ENCODE measurements at places on chromosomes 6 and 20.

GRCh38 chr6:38021029-38021428, 201.5 kb downstream of the ZFAND3 start:
- no peak for DNase-seq

GRCh38 chr20:47377122-47377722, 20.7 kb upstream of the ZMYND8 start:
- DNase-seq, result no peak

DNA sequence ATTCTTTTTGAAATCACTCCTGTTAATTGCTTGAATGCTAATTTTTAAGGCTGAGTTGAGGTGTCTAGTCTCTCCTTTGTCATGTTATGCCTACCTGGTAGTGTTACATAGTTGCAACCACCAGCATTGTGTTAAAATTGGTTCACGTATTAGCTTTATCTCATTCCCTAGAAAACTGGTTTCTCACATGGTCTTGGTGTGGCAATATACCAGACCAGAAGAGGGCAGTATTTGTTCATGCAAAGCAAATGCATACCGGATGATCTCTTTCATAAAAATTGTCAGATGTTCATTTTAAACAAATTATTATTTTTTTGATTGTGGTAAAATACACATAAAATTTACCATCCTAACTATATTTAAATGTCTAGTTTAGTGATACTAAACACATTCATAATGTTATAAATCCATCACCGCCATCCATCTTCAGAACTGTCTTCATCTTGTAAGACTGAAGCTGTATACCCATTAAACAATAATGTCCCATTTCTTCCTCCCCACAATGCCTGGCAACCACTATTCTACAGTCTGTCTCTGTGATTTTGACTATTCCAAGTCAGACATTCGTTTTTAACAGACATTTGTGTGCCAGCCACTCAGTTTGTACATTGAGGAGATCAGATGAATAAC, 92.8 kb downstream of the ATRN start:
- peak; percentile 25 for DNase-seq

- DNase-seq, result no peak
These were observed 7.3 kb downstream of the PAQR8 start for GRCh38 chr6:52369234-52369633.

DNA sequence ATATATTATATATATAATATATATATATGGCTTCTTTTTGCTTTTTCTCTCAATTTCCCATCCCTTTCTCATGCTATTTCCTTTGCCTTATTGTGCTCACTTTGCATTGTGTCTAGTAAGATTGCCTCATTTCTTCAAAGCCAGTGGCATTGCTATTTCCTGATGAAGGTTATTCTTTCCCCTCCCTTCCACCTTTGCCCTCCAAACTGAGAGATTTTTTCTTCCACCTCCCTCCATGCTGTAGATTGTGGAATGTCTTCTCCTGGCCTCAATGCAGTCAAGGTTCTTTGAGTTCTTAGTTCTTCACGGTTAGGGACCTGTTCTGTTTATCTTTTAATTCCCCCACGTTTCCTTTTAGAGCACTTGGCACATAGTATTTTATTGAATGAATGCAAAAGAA, 17.2 kb downstream of the SH3BGRL2 start:
- DNase-seq, result no peak

Measured in brain pericyte (primary cell).